Gastroesophageal sphincter (tissue), 4 donors: ENCODE measurements at places on chromosomes 1 and 21.

DNA sequence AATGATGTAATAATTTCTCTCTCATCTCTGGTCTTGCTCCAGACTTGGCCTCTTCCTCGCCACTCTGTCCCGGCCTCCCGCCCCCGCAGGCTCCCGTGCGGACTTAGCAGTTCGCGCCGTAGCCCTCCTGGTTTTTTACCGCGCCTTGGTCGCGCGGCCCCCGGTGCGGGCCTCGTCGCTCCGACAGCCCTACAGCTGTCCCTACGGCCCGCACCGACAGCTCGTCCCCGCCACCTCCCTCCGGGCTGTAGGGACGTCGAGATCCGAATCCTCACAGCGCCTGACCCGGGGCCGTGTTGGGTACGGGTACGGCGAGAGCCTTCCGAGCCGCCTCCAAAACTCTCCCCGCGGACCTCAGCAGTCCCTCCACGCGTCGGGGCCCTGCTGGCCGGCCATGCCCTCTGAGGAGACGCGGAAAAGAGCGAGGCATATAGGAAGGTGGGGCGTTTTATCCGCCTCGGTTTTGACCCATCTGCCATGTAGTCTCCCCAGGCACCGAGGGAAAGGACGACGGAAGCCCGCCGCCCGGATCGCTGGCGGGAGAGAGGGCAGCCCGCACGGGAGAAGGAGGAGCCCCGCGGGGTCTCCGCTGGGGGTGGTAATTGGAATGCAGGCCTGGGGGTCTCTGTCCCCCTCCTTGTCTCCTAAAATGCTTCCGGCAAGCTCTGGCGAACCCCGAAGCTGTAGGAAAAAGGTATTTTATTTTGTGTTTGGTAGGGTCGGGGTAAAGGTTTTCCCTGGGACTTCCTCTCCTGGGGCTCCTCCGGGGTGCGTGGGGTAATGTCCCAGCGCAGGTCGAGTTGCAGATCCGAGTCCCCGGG, 3.3 kb downstream of the LHX4 start:
- no peak for ATAC-seq

- no peak for ATAC-seq
These were observed 22.2 kb upstream of the CTTNBP2NL start for GRCh38 chr1:112373806-112374205.

GRCh38 chr1:110800079-110800478, 72.9 kb upstream of the CD53 start:
- ATAC-seq, result no peak

- no peak for ATAC-seq
These were observed 3.1 kb downstream of the ENO1 start for GRCh38 chr1:8875216-8875861.

DNA sequence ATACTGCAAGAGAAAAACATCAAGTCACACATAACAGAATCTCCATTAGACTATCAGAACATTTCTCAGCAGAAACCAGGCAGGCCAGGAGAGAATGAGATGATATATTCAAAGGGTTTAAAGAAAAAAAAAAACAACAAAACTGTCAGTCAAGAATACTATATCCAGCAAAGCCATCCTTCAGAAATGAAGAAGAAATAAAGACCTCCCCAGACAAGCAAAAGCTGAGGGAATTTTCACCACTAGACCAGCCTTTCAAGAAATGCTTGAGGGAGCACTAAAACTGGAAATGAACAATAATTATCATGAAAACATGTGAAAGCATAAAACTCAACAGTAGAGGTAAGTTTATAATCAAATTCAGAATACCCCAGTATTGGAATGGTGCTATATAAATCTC, 47.2 kb downstream of the MCOLN2 start:
- ATAC-seq, result no peak

DNA sequence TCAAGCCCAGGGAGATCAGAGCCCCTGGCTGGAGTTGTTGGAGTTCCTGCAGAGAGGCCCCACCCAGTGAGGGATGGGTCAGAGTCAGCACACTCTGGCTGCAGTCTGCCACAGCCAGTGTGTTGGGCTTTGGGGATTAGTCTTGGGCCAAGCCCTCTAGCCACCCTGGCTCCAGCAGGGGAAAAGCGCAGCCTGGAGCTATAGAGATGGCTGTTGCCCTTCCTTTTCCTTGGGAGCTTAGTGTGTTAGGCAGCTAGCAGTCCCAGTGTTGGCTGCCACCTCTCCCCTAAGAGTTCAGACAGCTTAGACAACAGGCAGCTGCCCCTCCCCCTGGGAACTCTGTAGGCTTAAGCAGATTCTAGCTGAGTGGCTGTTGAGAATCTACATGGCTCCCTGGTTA, 45.1 kb downstream of the DPT start:
- ATAC-seq, result no peak

- no peak for ATAC-seq
These were observed 100.2 kb downstream of the HMCN1 start for GRCh38 chr1:185834371-185834905.

- no peak for ATAC-seq
These were observed 21.7 kb upstream of the ZNF362 start for GRCh38 chr1:33234588-33234990.

DNA sequence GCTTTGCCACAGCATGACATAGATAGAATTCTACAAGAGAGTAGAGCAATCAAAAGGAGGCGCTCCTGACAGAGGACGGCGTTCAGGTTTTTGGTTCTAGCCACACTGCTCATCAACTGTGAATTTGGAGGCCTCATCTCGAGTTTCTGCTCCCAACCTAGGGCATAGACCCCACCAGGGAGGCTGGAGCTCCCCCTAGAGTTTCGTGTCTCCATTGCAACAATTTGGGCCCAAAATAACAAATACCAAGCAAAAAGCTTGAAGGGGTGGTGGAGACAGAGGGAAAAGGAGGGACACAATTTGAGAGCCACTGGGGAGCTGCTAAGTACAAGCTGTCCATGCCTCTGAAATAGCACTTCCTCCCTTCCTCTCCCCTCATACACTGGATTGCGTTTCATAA, 297.0 kb downstream of the GPATCH2 start:
- ATAC-seq, result no peak

DNA sequence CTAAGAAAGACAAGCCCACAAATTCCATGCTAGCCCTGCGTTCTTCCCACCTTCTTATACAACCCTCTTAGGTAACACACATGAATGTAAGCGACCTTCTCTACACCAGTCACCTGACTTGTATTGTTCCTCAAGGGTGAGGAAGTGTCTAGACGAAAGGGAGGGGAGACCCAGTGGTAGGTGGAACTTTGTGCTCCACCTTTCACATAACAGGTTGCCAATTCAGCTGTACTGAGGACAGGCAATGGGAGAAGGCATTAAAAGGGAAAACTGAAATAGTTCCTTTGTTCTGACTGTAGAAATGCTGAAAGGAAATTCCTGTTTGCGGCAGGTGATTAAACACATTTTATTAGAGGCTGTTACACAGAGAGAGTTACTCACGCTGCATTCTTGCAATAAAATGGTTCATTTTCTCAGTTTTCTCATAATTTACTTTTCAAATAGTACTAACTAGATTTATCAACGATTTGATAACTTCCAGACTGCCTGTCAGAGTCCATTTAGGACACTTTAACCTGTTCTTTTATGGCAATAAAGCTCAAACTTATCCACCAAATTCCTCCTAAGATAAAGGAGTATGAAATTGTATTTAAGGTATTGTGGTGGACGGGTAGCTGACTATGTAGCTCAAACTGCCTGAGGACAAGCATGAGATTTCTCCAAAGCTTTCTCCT, 17.8 kb upstream of the CHRM3 start:
- ATAC-seq, result no peak

- no peak for ATAC-seq
These were observed 24.9 kb downstream of the CSMD2 start for GRCh38 chr1:34140011-34140676.

DNA sequence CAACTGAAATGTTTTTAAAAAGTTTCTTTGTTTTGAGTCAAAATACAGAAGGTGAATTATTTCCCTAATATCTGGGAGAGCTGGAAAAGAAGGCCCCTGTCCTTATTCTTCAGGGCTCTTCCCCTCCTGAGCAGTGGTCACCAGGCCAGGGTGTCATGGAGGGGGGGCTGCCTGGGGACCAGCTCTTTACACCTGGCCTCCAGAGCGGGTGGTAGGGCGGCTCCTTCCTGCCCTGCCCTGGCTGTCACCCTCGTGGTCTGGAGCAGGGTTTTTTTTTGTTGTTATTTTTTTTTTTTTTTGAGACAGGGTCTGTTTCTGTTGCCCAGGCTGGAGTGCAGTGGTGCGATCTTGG, 6.6 kb downstream of the SKI start:
- ATAC-seq, result peak; percentile 15

GRCh38 chr21:41970106-41970391, 16.2 kb upstream of the C2CD2 start:
- no peak for ATAC-seq

- ATAC-seq, result no peak
These were observed 122.8 kb downstream of the SYF2 start for GRCh38 chr1:25109531-25109951.

- ATAC-seq, result no peak
These were observed 55.2 kb downstream of the SELENOF start for GRCh38 chr1:86858524-86859261.

- no peak for ATAC-seq
These were observed 126.1 kb downstream of the CACHD1 start for GRCh38 chr1:64595871-64596515.

- ATAC-seq, result no peak
These were observed 556.7 kb downstream of the DPYD start for GRCh38 chr1:97364086-97364485.

GRCh38 chr1:63276624-63277023, 45.7 kb upstream of the FOXD3 start:
- ATAC-seq, result no peak

- no peak for ATAC-seq
These were observed 115.5 kb downstream of the CNIH3 start for GRCh38 chr1:224731633-224732032.

DNA sequence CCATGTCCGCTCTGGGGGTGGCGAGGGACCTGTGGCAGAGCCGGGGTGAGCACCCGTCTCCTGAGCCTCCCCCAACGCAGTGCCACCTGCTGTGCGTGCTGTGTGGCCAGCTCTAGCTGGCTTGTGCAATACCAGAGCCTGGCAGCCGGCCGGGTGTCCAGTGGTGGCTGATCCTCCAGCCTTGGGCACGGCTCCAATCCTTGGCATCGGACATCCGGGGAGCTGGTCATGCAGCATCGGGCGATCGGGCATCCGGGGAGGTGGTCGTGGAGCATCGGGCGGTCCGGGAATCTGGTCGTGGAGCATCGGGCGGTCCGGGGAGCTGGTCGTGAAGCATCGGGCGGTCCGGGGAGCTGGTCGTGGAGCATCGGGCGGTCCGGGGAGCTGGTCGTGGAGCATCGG, 8.1 kb downstream of the SLX9 start:
- ATAC-seq, result no peak

GRCh38 chr1:153032677-153033308, 1.8 kb downstream of the SPRR1B start:
- ATAC-seq, result no peak

DNA sequence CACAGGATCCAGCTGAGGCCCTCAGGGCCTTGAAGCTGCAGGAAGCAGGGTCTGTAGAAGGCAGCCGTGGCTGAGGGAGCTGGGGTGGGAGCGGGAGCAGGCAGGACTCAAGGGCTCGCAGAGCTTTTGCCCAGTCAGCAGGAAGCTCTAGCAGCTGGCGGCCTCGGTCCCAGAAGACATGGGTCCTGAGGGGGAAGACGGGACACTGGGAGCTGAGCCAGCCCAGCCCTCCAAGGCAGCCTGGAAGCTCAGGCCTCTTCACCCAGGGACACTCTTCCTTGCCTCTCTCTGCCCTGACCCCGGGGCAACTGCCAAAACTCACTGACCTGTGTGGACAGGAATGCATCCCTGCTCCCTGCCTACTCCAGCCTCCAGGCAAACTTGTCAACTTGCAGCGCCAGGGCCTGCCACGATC, 8.9 kb downstream of the ADGRB2 start:
- ATAC-seq, result no peak
